ENCODE measurements at places on chromosomes 6 and 20. TPM values are rescaled to one million over a fixed set of nuclear protein-coding genes. Genes with fewer than 3 reads are reported as not detected.

The CFAP61 gene
- total RNA-seq, result 53.1 TPM

- no peak for DNase-seq
Observed at GRCh38 chr6:81749707-81750106, 2.8 kb downstream of the TENT5A start.

The MCHR2 gene
- not detected for total RNA-seq

DNA sequence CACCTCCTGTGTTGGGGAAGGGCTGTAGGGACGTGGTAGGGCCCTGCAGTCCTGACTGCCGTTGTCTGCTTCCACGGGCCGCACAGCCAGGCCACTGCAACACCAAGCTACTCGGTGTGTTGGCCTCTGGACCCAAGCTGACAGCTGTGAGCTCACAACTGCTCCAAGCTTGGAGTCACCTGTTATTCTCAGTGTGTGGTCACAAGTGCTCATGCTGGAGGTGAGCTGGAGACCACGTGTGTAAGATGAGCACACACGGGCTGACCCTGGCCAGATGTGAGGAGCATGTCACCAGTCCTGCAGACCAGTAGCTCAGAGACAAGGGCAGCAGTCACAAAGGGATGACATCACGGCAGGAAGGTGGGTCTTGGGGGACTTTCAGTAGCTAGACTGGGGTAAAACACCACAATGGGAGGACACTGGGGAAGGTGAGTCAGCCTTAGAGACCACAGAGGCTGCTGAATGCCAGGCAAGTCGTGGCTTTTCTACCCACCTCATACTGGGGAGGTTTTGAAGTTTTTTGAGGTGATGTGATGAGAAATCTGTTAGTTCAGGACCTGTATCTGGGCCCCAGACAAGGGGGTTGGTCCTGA lies 87.3 kb downstream of the FAM120B start:
- no peak for DNase-seq

The SNHG17 gene
- 26.0 TPM for total RNA-seq

DNA sequence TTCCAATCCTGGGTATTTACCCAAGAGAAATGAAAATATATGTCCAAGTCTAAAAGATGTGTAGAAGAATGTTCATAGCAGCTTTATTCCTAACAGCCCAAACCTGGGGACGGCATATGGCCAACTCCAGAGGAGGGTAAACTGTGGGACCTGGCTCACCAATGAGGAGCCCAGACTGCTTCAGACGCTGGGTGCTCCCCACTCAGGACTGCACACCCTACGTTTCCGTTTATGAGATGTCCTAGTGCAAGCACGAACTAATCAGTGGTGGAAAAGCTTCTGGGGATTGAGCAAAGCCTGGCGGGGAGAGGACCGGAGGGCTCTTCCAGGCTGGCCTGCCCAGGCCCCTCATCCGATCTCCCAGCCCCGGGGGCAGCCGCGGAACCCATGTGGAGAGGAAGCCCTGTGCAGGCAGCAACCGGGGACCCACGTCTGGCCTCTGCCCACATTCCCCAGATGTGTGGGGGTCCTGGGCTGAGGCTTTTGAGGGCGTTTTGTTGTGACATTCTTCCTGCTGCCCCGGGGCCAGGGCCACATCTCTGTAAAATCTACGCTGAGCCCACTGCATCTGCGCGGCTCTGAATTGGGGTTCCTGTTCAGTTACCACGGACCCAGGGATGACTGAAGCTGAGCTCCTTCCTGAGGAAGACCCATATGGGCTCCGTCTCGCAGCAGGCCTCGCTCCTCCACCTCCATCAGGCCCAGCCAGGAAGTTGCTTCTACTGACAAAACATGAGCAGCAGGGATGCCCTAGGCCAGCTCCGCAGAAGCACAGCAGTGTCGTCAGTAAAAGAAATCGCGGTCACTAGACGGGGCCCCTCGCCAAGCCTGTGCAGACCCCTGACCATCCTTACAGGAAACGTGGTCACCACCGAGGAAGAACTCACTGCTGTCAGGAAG lies 188.0 kb downstream of the DLL1 start:
- DNase-seq, result no peak

DNA sequence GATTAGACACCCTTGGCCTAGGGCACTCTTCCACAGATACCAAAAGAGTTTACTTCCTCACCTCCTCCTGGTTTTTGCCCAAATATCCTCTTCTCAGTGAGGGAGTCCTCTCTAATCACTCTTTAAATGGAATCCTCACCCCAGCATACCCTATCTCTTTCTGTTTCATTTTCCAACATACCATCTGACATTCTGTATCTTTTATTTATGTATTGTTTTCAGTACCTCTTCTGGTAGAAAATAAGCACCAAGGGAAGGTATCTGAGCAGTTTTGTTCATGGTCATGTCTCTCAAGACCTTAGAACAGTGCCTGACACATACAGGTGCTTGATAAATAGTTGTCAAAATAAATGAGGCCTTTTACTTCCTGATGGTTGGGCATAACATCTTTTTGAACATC lies 55.1 kb downstream of the KIAA0408 start:
- DNase-seq, result no peak

GRCh38 chr6:139544701-139545057 lies 170.2 kb upstream of the CITED2 start:
- DNase-seq, result no peak

- peak; percentile 84 for DNase-seq
Observed at GRCh38 chr6:158817728-158818580, 1.2 kb downstream of the EZR start.

The PHF1 gene
- total RNA-seq, result 56.7 TPM

- DNase-seq, result no peak
Observed at GRCh38 chr20:19113343-19113930, 99.0 kb upstream of the SLC24A3 start.

DNA sequence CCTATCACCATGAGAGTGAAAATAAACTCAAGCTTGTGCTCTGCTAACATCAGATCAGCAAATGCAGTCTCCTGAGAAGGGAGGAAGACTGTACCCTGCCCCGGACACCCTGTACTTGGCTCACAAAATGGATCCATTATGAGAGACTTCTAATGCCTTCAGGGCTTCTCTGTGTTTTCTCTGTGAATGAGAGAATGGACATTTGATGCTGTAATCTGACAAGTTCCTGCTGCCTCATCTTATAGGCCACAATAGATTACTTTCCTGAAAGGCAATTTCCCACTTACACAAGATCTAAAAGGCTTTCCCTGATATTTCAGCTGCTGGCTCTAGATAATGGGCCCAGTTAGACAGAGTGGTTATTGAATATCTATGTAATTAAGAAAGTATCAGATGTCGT lies 117.2 kb downstream of the OTOR start:
- no peak for DNase-seq

The RBL1 gene
- 5.9 TPM for total RNA-seq

DNA sequence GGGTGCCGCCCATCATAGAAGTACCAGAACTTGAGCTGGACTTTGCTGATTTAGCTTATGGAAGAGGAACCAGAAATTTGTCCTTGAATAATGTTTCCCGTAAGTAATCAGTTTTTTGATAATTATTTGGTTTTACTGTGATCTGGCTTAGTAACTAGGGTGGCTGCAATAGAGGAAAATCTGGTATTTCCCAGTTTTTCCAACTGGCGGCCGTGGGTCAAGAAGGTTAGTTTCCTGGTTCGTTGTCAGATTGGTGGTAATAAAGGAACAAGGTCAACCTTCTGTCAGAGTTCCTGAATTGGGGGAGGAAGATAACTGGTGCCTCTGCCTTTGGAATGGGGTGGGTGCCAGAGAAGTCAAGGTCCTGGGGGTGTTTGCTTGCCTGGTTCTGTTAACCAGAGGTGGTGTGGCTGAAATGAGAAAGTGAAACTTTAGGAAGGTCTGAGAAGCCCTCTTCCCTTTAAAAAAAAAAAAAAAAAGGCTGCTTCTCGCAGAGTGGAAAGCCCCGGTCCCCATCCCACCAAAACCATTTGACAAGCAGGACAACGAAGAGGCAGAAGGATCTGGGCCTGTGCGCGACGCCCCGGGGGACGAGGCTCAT lies at the start of gene CALHM6:
TSS of gene CALHM6 (plus strand) at position 45 of the 601 bp plus-strand sequence. CDS start at position 600, 555 bp downstream.
- DNase-seq, result no peak

The MUC21 gene
- total RNA-seq, result not detected

The OR2H2 gene
- total RNA-seq, result not detected

DNA sequence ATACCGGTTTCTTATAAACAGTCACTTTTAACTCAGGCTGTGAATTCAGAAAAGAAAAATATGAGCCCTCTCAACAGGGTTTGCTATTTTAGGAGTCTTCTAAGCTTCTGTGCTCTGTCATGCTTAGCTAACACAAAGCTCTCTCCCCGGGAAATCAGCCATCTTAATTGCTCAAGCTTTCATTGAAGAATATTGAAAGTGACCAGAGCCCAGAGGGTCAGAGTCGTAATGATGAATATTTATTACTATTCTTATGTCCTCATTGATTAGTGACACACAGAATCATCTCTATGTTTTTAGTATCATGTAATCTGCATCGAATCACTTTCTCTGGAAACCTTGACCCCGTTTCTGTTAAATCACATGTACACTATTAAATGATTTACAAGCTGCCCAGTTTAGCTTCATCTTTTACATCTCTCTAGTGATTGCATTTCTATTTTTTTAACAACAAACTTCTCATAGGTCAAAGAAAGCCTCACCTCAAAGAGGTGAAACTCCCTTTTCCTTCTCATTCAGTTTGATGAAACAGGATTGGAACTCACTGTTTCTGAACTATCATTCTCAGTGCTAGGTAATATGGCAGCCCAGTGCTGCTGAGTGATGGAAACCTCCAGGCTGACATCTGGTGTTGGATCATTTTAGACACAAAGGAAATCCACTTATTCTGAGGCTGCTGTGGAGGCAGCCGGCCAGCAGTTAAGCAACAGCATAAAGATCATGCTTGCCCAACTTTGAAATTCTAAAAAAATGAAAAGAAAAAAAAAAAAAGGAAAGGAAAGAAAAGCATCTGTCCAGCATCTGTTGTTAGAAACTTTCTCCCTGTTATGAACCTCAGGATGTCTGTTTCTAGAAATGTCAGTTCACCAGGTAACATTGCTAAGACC lies 96.3 kb downstream of the RFPL4B start:
- DNase-seq, result peak; percentile 62

- DNase-seq, result no peak
Observed at GRCh38 chr20:14526891-14527290, 189.5 kb upstream of the FLRT3 start.

The PGC gene
- not detected for total RNA-seq

DNA sequence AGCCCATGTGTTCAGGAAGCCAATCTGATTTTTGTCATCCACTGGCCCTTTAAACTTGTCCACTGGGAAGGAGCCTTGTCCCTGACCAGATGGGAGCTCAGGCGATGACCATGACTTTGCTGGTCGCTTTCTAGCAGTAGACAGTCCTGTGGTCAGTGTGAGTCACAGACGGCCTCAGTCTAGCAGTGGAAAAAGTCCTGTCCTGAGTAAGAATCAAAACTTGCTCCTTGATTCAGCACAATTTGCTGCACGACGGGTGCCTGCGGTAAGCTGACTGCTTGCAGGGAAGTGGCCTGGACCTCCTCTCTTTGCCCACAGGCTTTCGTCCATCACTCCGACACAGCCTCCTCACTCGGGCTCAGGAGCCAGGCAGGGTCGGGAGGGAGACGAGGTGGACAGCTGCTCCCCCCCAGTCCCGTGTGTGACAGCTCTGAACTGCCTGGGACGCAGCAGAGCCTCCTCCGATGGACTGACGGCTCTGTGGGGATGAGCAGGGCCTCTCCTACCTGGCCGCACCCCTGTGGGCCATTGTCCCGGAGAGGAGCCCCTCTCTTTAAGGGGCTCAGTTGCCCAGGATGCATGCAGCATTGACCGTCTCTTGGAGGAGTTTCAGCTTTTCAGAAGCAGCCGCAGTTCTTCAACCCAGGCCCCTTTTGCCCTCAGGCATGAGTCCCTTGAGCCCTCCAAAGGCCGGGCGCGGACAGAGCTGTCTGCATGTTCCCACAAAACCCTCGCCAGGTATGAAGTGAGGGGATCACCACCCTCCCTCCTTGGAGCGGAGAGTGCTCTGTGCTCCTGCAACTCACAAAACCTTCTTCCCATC lies 209.2 kb downstream of the ANKRD60 start:
- no peak for DNase-seq

- no peak for DNase-seq
Observed at GRCh38 chr6:53179961-53180651, 31.5 kb upstream of the GCM1 start.

GRCh38 chr20:23159256-23159946 lies 73.3 kb upstream of the CD93 start:
- DNase-seq, result no peak

DNA sequence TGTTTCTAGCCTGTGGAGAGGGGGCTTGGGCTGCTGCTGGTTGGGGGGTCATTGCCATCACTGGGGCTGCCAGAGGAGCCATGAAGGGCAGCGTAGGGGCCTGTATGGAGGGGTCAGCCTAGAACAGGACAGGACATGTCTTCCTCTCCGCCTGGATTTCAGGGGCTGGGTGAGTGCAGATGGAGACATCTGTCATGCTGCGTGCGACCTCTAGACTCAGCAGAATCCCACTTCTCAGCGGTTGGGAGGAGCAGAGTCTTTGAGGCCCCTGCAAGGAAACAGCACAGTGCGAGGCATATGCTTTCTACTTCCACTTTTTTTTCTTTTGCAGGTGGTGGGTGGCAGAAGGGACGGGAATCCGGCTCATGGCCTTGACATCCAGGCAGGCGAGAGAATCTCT lies 67.9 kb downstream of the EZR start:
- DNase-seq, result no peak

DNA sequence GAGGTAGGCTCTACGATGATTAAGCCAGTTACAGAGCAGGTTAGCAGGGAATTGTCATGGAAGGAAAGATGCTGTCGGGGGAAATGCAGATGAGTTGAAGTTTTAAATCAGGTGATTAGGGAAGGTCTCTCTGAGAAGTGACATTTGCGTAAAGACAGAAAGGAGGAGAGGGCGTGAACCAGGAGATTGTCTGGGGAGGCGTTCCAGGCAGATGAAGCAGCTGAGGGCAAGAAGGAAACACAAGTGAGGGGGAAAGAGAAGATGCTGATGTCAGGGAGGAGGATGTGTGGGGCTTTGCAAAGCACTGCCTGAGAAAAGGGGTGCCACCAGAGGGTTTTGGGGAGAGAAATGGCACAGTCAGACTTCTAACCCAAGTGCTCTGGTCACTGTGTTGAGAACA lies 2.5 kb upstream of the TMEM14B start:
- no peak for DNase-seq

DNA sequence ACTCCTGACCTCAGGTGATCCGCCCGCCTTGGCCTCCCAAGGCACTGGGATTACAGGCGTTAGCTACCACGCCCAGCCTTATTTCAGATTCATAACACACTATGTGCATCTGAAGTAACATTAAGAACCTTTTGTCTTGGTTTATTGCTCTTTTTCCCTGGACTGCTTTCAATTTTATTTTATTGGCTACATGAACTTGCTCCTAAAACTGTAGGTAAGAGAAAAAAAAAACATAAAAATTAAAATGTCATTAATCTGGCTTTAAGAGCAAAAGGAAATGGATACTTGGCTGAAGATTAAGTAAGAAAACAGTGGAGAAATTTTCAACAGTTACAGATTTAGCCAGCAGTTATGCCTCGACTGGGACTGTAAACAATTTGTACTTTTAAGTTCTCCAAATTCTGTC lies 62.5 kb downstream of the GJA1 start:
- DNase-seq, result no peak

The SLC26A8 gene
- not detected for total RNA-seq

The SPEF1 gene
- total RNA-seq, result not detected

The CLPSL1 gene
- not detected for total RNA-seq

DNA sequence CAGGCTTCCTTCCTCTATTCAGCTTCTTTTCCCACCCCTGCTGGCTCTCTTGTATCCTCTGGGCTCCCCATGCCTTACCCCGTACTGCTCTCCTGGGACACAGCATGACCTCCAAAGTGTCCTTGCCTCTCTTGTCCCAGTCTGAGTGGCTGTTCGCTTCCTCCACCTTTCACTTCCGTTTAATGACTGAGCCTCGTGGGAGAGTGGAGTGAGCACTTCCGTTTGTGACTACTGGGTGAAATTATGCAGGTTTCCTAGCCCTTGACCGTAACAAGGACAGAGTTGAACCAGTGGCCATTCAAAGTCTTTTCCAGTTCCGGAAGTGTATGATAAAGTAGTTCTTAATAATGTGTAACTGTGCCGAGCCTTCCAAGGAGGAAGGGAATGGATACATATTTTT lies 109.2 kb downstream of the ARID1B start:
- no peak for DNase-seq
